Kidney (tissue), 22 donors: ENCODE measurements at places on chromosomes 1 and 21.

GRCh38 chr1:155339515-155340097 lies 18.9 kb downstream of the RUSC1 start:
- no peaks in the 10 kb centered on the region for H3K4me1 ChIP-seq
- H3K27ac ChIP-seq = no peak overlapping the region
- DNase-seq = no peak

- H3K27me3 ChIP-seq = no peaks in the 10 kb centered on the region
- DNase-seq = no peak
- H3K36me3 ChIP-seq = no peaks in the 10 kb centered on the region
- peaks cover 7% of the 10 kb centered on the region for H3K4me1 ChIP-seq
Observed at GRCh38 chr1:180560200-180560867, 1.6 kb downstream of the OVAAL start.

- no peaks in the 10 kb centered on the region for H3K4me1 ChIP-seq
- H3K27me3 ChIP-seq = no peaks in the 10 kb centered on the region
- no peak overlapping the region for H3K27ac ChIP-seq
Observed at GRCh38 chr1:173285048-173285447, 77.9 kb upstream of the TNFSF4 start.

- no peaks in the 10 kb centered on the region for H3K4me1 ChIP-seq
- no peaks in the 10 kb centered on the region for H3K36me3 ChIP-seq
- peak; percentile 26 for DNase-seq
- H3K27me3 ChIP-seq = no peaks in the 10 kb centered on the region
- H3K27ac ChIP-seq = no peak overlapping the region
- H3K4me3 ChIP-seq = no peak overlapping the region
Observed at GRCh38 chr1:162649583-162649982, 17.3 kb downstream of the DDR2 start.

DNA sequence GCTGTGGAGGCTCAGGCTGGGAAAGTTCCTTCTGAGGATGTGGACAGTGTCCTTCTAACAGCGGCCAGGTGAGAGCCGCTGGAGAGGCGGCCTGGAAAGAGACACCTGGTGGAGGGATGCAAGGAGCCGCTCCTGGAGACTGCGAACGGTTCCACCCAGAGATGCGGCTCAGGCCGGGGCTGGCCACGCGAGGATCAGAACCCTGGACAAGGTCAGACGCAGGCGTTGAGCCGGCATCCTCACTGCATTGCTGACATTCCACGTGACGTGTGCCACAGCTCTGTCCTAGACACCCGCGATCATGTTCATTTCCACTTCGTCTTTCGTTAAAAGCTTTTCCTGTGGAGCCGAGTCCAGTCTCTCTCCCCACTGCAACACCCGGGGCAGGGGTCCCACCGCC lies 28.8 kb downstream of the CFAP74 start:
- no peak overlapping the region for H3K4me3 ChIP-seq
- no peaks in the 10 kb centered on the region for H3K4me1 ChIP-seq
- H3K27ac ChIP-seq = no peak overlapping the region
- no peaks in the 10 kb centered on the region for H3K27me3 ChIP-seq
- DNase-seq = no peak

DNA sequence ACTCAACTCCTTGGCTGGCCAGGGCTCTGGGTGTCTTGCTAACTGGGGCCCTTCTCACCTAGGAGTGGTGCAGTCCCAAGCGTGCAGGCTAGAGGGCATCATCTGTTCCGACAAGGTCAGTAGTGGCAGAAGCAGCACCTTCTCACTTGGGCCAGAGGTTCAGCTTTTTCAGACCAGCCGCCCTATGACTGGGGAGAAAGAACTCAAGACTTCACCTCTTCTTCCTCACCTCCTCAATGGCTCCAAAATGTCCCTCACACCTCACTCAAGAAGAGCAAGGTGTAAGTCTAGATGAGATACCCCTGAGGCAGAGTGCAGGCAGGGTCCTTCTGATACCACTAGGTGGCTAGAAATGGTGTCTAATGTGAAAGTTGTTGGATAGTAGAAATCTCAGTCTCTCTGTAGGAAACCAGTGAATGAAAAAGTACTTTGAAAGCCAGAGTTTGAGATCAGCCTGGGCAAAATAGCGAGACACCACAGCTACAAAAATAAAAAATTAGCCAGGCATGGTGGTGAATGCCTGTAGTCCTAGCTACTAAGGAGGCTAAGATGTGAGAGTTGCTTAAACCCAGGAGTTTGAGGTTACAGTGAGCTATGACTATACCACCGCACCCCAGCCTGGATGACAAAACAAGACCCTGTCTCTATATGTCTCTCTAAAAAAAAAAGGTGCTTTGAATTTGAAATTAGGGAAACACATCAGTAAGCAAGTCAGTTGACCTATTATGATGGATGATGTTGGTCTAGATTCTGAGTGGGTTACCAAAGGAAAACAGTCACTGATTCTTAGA lies 8.6 kb upstream of the IL20 start:
- no peaks in the 10 kb centered on the region for H3K27me3 ChIP-seq
- no peak overlapping the region for H3K27ac ChIP-seq
- DNase-seq = no peak
- H3K36me3 ChIP-seq = no peaks in the 10 kb centered on the region

DNA sequence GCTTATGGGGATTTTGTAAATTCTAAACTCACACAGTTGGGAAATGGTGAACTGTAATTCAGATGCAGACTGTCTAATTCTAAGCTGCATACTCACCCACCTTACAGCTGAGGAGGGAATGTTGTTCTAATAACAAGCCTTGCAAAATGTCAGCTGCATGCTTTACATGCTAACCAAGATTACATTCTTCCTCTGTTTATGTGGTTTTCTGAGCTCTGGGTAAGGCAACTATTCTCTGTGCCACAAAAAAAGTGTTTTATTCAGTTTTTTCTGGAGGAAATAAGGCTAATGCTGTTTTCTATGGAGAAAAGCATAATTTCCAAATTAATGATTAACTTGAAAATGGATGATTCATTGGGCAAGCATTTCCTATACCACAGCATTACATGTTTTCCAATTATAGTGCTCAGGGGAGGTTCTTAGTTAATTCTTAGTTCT lies 64.9 kb downstream of the RGS13 start:
- H3K27me3 ChIP-seq = no peaks in the 10 kb centered on the region
- no peaks in the 10 kb centered on the region for H3K36me3 ChIP-seq
- peaks cover 11% of the 10 kb centered on the region for H3K4me1 ChIP-seq
- H3K27ac ChIP-seq = no peak overlapping the region

GRCh38 chr1:108862017-108862610 lies 5.2 kb upstream of the AKNAD1 start:
- H3K4me1 ChIP-seq = no peaks in the 10 kb centered on the region
- no peaks in the 10 kb centered on the region for H3K27me3 ChIP-seq
- DNase-seq = no peak

GRCh38 chr1:164707868-164708331 lies 148.9 kb downstream of the PBX1 start:
- no peaks in the 10 kb centered on the region for H3K4me1 ChIP-seq
- no peaks in the 10 kb centered on the region for H3K27me3 ChIP-seq
- peak overlapping the region; percentile 41 for H3K27ac ChIP-seq
- no peak overlapping the region for H3K4me3 ChIP-seq

- peak overlapping the region; percentile 83 for H3K4me3 ChIP-seq
- DNase-seq = peak; percentile 89
- peaks cover 2% of the 10 kb centered on the region for H3K36me3 ChIP-seq
- H3K27me3 ChIP-seq = no peaks in the 10 kb centered on the region
Observed at GRCh38 chr1:67685558-67686266, 711 bp downstream of the GADD45A start.

- no peak overlapping the region for H3K4me3 ChIP-seq
- H3K4me1 ChIP-seq = no peaks in the 10 kb centered on the region
- no peak overlapping the region for H3K27ac ChIP-seq
- DNase-seq = no peak
- H3K27me3 ChIP-seq = no peaks in the 10 kb centered on the region
Observed at GRCh38 chr1:45230537-45230936, 24.1 kb upstream of the ZSWIM5 start.

GRCh38 chr1:215004121-215004827 lies 78.3 kb upstream of the KCNK2 start:
- H3K4me3 ChIP-seq = no peak overlapping the region
- H3K4me1 ChIP-seq = no peaks in the 10 kb centered on the region
- no peaks in the 10 kb centered on the region for H3K36me3 ChIP-seq
- no peak for DNase-seq
- no peaks in the 10 kb centered on the region for H3K27me3 ChIP-seq

- H3K36me3 ChIP-seq = no peaks in the 10 kb centered on the region
- H3K4me3 ChIP-seq = no peak overlapping the region
- DNase-seq = no peak
- H3K27me3 ChIP-seq = peaks cover 3% of the 10 kb centered on the region
- no peaks in the 10 kb centered on the region for H3K4me1 ChIP-seq
Observed at GRCh38 chr1:26070296-26070962, 3.0 kb upstream of the TRIM63 start.

DNA sequence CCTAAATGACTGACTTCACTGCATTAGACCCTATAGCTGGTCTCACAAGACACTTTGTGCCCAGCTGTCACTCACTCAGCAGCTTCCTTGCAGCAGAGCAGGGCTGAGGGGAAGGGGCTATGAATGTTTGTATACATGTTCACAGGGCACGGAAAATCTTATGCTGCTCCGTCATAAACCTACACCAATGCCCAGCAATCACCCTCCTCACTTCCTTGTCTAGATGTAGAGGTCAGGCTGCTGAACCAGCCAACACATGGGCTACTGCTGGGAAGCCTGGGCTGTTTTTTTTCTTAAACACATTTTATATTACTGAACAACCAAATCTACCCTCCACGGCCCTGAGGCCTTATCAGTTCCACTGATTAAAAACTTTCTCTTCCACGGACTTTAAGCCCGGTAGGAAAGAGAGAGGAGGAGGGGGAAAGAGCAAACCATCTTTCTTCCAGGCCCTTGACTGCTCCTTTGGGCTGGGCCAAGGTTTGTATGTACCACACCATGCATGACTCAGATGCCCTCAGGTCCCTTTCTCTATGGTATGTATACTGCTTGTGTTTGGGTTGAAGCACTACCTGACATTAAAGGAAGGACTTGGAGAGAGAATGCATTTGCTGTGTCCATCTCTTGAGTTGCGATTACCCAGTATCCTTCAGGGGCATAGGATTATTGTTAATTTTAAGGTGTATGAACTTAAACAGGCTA lies 12.7 kb downstream of the MTFR1L start:
- no peak overlapping the region for H3K4me3 ChIP-seq
- peaks cover 58% of the 10 kb centered on the region for H3K36me3 ChIP-seq
- DNase-seq = no peak
- no peak overlapping the region for H3K27ac ChIP-seq
- no peaks in the 10 kb centered on the region for H3K4me1 ChIP-seq

DNA sequence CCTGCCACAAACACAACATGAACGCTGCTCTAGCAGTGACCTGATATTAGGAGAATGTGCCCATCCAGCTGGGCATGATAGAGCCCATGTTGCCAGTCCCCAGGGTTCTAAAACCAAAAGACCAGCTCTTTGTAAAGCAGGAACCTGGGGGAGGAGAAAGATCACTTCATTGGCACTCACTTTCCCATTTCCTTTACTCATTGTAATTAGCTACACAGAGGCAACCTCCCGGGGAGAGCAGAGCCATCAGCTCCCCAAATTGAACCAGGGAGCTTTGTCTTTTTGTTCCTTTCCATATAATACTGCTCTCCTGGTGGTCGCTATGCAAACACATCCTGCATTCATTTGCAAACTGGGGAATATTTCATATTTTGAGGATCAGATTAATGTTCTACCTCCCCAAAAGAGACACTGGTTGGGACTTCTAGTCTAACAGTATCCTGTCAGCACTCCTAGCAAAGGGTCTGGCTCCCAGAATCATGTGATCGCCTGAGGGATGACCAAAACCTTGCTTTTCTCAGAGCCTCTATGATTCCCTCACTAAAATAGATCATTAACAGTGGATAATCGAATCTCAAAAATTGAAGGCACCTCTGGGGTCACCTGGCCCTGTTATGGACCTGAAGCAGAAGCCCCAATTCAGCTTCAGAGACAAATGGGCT lies 76.7 kb upstream of the CD1D start:
- DNase-seq = no peak
- no peaks in the 10 kb centered on the region for H3K27me3 ChIP-seq
- H3K36me3 ChIP-seq = no peaks in the 10 kb centered on the region
- no peak overlapping the region for H3K4me3 ChIP-seq

- peaks cover 9% of the 10 kb centered on the region for H3K36me3 ChIP-seq
- peaks cover 4% of the 10 kb centered on the region for H3K4me1 ChIP-seq
- H3K27ac ChIP-seq = peak overlapping the region; percentile 38
- peak; percentile 25 for DNase-seq
- no peaks in the 10 kb centered on the region for H3K27me3 ChIP-seq
Observed at GRCh38 chr1:150619576-150620509, 9.6 kb downstream of the ENSA start.

- H3K27me3 ChIP-seq = no peaks in the 10 kb centered on the region
- H3K36me3 ChIP-seq = no peaks in the 10 kb centered on the region
- DNase-seq = peak; percentile 65
- no peaks in the 10 kb centered on the region for H3K4me1 ChIP-seq
- H3K4me3 ChIP-seq = no peak overlapping the region
Observed at GRCh38 chr1:21594935-21595897, 73.9 kb downstream of the RAP1GAP start.

DNA sequence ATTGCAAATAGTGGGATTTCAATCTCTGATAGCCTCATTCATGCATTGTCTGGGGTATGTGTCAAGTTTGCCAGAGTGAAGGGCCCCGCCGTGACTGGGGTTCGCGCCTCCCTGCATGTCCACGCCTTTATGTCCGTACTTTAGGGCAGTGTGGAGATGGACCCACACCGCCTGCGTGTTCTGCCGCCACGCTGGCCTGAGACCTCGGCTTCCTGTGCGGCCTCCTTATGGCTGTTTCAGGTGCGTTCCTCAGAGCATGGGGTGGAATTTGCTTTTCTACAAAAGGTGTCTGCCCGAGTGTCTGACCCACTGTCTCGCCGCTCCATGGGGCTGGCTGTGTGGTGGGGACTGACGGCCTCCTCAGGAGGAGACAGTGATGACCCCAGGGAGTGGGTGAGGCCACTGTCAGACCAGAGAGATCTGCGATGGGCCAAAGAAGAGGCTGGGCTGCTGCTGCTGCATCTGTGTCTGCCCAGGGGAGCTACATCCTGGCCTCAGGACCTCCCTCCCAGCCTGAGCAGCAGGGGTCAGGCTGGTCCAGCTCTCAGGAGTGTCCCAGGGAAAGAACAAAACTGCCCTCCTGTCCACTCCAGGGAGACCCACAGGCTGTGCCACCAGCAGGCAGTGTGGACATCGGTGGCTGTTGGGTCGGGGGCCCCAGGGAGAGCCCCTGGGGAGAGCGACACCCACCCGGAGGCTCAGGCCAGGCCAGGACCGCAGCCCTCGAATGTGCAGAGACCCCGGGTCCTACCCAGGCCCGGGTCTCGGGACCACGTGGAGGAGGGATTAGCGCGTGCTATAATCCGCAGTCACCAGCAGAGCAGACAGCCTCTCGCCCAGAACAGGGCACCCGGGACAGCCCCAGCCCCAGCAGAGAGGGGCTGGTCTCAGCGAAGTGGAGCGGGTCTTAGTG lies 9.8 kb upstream of the SLC19A1 start:
- no peak overlapping the region for H3K4me3 ChIP-seq
- no peak overlapping the region for H3K27ac ChIP-seq
- H3K27me3 ChIP-seq = no peaks in the 10 kb centered on the region
- DNase-seq = no peak
- H3K4me1 ChIP-seq = no peaks in the 10 kb centered on the region

GRCh38 chr1:193568512-193568911 lies 382.1 kb upstream of the B3GALT2 start:
- no peaks in the 10 kb centered on the region for H3K4me1 ChIP-seq
- no peaks in the 10 kb centered on the region for H3K27me3 ChIP-seq
- H3K4me3 ChIP-seq = no peak overlapping the region
- DNase-seq = no peak

- no peak for DNase-seq
- H3K4me1 ChIP-seq = no peaks in the 10 kb centered on the region
- no peaks in the 10 kb centered on the region for H3K36me3 ChIP-seq
- H3K27ac ChIP-seq = no peak overlapping the region
Observed at GRCh38 chr1:85121744-85122143, 73.4 kb upstream of the MCOLN3 start.

GRCh38 chr1:230058626-230059025 lies 8.4 kb upstream of the GALNT2 start:
- no peaks in the 10 kb centered on the region for H3K36me3 ChIP-seq
- H3K27ac ChIP-seq = no peak overlapping the region
- no peak for DNase-seq
- no peaks in the 10 kb centered on the region for H3K4me1 ChIP-seq
- no peak overlapping the region for H3K4me3 ChIP-seq
